ENCODE measurements at places on chromosomes 16 and 17.

- no peak for DNase-seq
Observed at GRCh38 chr16:24322106-24322505, 66.0 kb downstream of the CACNG3 start.

DNA sequence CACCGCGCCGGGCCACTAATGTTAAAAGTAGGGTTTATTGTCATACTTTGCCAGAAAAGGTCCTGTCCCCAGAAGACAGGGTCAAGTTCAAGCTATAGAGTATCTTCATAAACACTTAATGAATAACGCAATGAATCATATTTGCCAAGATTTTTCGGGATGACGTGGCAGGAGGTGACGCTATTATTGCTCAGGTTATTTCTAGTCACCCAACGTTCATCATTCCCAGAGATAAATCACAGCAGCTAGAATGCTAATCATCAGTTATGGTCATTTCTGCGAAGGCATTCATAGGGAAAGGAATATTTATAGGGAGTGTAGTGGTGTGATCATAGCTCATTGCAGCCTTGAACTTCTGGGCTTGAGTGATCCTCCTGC lies 2.0 kb downstream of the TMC5 start:
- DNase-seq, result no peak

- no peak for DNase-seq
Observed at GRCh38 chr17:4901648-4902344, 1.1 kb downstream of the CHRNE start.

DNA sequence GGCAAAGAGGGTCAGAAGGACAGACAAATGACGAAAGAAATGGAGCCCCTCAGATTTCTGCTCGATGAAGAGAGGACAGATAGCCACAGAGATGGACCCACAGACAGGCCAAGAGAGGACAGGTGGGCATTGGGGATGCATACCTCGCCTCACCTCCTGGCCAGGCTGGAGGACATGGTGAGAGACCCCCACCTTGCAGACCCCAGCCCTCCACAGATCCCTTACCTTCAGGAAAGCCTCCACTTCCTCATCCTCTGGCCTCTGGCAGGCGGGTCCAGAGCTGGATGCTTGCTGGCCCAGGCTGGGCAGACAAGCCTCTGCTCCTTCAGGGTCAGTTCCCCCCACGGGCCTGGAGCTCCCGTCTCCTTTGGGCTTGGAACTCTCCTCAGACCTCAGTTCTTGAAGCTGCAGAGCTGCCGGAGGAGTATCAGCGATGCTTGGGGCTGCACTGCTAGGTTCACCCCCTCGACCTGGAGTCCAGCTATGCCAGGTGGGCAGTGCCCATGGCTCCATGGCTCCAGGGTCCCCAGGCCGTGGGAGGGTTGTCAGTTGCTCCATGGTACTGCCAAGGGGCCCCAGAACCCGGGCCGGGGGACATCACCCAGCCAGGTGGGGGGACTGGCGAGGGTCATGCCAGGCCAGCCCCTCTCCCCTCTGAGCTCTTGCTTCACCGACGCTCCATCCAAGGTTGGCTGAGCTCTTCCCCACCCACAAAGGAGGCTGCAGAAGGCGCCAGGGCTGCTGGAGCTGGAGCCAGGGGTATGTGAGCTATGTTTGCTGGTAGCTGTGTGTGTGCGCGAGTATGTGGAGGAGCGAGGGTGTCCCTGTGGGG lies 1.0 kb downstream of the TSPOAP1 start:
- no peak for DNase-seq

- DNase-seq, result no peak
Observed at GRCh38 chr16:86970726-86971125, 346.5 kb downstream of the C16orf95 start.

- peak; percentile 74 for DNase-seq
Observed at GRCh38 chr17:50931144-50931908, 65.2 kb upstream of the TOB1 start.

- no peak for DNase-seq
Observed at GRCh38 chr17:6657633-6658287, 6.2 kb downstream of the C17orf100 start.
